ENCODE measurements at places on chromosomes 6 and 20. TPM values are rescaled to one million over a fixed set of nuclear protein-coding genes. Genes with fewer than 3 reads are reported as not detected.

The NOX3 gene
- not detected for total RNA-seq

The FAM229B gene
- total RNA-seq: 2.2 TPM

The PNLDC1 gene
- 0.17 TPM for total RNA-seq

The BTN1A1 gene
- not detected for total RNA-seq

The SMOC2 gene
- total RNA-seq: not detected

The GRM1 gene
- total RNA-seq: not detected

The HRH3 gene
- total RNA-seq: not detected

The FAM83D gene
- 22.5 TPM for total RNA-seq

The OOEP gene
- 0.57 TPM for total RNA-seq

The SDHAF4 gene
- total RNA-seq: 10.5 TPM

The BIRC7 gene
- total RNA-seq: not detected

The CBLN4 gene
- not detected for total RNA-seq

The SNAP25 gene
- total RNA-seq: not detected

The TDRD6 gene
- total RNA-seq: not detected

The C2 gene
- 1.3 TPM for total RNA-seq

The SLC17A9 gene
- total RNA-seq: 12.6 TPM

The GLP1R gene
- not detected for total RNA-seq

The AGER gene
- 45.4 TPM for total RNA-seq

The SYNGAP1 gene
- total RNA-seq: 44.9 TPM

The AKAP12 gene
- total RNA-seq: 0.60 TPM

The NKX2-4 gene
- not detected for total RNA-seq

The HLA-DPB1 gene
- 24.7 TPM for total RNA-seq

The COL9A1 gene
- not detected for total RNA-seq

The ADGRF4 gene
- not detected for total RNA-seq

The ZNF334 gene
- total RNA-seq: 0.50 TPM

The NDUFAF5 gene
- total RNA-seq: 21.2 TPM

The EYA4 gene
- not detected for total RNA-seq

The CEP85L gene
- total RNA-seq: 50.3 TPM

The KIF25 gene
- total RNA-seq: not detected

The FNDC11 gene
- total RNA-seq: 0.15 TPM

The HEY2 gene
- total RNA-seq: not detected

The SLC17A1 gene
- total RNA-seq: not detected
